ENCODE measurements at places on chromosomes 11 and 22. TPM values are rescaled to one million over a fixed set of nuclear protein-coding genes. Genes with fewer than 3 reads are reported as not detected.

DNA sequence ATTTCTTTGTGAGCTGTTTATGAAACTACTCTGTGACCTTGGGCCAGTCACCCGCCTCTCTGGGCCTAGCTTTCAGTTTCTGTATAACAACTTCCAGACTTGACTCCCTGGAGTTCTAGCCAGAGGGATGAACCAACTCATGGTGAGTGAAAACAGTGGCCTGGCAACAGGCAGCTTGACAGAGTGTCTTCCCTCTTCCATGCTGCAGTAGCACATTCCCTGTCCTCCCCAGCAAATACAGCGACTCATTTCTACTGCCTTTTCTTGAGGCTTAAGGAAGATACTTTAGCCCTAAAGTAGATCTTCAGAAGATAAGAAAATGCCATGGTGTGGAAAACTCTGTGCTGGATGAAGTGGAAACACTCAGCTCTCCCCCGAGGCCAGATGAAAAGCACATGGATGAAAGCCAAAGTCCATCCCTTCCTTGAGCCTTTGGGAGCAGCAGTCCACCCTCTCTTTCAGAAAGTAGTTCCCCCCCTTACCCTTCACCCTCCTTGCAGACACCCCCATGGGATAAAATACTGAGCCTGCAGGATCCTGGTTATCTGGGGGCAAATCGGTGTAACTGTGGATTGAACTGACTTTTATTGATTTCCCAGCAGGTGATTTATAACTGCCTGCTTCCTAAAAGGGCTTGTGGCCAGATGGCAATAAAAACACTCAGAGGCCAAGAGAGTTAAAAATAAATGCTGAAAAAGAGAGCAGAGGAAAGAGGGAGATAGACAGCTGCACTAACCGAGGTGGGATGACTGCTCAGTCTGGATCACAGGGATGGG, 24.1 kb downstream of the IRAG1 start:
- H3K36me3 ChIP-seq: no peaks in the 10 kb centered on the region
- DNase-seq: peak; percentile 61
- H3K4me1 ChIP-seq: no peaks in the 10 kb centered on the region

DNA sequence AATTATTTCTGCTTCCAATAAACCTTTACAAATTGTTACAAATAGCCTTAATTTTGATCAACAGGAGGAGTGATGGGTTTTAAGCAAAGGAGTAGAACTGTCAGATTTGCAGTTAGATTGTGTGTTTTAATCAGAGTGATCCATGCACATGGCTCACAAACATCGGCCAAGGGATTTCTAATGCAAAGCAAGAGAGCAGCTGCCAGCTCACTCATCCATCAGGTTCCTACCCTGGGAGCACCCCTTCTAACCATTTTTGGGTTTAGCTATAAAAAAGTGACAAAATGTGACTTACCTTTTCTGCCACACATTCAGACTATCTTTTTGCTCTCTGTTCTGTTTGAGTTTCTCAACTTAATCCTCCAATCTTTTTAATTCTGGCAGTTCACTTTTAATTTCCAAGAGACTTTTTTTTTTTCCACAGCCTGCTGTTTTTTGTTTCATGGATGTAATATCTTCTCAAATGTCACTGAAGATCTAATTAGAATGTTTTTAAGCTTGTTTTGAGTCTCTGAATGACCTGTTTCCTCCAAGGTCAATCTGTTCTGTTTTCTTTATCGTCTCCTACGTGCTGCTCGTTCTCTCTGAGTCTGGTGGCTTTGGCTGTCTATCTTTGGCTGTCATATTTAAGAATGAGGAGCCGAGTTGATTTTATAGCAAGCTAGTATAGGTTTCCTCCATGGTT, 6.0 kb downstream of the IZUMO1R start:
- no peaks in the 10 kb centered on the region for H3K36me3 ChIP-seq
- H3K27me3 ChIP-seq: no peaks in the 10 kb centered on the region
- H3K4me3 ChIP-seq: no peak overlapping the region

GVQW3 gene
- 0.99 TPM for total RNA-seq

- no peak for DNase-seq
- H3K36me3 ChIP-seq: no peaks in the 10 kb centered on the region
- no peak overlapping the region for H3K27ac ChIP-seq
These were observed 111.7 kb downstream of the CD44 start for GRCh38 chr11:35250621-35251020.

DNA sequence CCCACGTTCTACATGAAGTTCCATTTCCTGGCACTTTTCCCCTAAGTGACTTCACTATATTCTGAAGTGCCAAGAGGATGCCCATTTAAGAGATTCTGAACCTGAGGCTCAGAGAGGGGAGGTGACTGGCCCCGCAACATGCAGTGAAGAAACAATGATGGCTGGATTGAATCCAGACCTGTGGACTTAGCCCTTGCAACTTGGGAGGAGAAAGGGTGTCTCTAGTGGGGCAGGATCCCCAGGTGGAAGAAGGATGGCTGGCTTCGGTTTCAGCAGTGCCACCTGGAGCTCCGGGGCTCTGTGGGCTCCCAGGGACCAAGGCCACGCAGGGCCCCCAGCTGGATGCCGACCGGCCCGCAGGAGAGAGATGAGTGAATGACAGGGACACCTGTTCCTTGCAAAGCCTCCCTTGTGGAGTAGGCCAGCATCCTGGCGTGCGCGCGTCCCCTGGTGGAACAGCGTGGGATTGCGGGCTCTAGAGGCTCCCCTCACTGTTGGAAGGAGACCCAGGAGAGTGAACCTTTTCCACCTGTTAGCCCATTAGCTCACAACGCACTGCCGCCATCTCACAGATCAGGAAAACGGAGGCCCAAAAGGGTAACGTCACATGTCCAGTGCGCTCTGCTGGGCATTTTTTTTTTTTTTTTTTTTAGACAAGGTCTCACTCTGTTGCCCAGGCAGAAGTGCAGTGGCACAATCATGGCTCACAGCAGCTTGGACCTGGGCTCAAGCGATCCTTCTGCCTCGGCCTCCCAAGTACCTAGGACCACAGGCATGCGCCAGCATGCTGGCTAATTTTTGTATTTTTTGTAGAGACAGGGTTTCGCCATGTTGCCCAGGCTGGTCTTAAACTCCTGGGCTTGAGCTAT, 104.7 kb downstream of the KIAA1671 start:
- H3K4me3 ChIP-seq: no peak overlapping the region
- H3K4me1 ChIP-seq: peaks cover 19% of the 10 kb centered on the region
- H3K27ac ChIP-seq: no peak overlapping the region
- DNase-seq: peak; percentile 63
- no peaks in the 10 kb centered on the region for H3K36me3 ChIP-seq

DNA sequence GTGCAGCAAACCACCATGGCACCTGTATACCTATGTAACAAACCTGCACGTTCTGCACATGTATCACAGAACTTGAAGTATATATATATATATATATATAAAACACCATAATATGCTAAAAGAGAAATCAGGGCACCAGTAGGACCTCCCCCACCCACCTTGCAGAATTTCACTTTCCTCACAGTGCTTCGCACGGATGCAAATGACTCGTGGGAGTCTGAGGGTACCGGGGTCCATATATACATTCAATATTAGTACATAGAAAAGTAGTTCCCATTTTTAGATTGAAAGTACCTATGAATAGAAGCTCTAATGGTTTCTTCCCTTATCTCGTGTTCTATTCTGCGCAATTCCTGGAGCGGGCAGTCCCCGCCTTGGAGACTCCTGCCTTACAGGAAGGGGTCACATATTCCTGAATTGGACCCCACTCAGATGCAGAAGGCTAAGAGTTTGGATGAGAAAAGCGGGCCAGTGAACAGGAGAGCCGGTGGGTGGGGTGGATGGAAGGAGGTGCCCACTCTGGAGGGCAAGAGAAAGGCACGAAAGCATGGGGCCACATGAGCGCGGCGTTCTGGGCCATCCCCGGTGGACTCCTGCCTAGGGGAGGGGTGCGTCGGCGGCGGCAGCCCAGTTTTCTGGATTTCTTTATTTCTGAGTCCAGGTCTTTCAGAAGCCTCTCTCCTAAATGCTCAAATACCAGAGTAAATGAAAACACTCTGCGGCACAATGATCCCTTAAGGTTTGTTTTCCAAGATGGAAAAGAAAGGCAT, 136.3 kb downstream of the ETS1 start:
- H3K27ac ChIP-seq: no peak overlapping the region
- DNase-seq: no peak
- H3K36me3 ChIP-seq: no peaks in the 10 kb centered on the region
- H3K27me3 ChIP-seq: no peaks in the 10 kb centered on the region

LMNTD2 gene
- total RNA-seq: 1.8 TPM

DNA sequence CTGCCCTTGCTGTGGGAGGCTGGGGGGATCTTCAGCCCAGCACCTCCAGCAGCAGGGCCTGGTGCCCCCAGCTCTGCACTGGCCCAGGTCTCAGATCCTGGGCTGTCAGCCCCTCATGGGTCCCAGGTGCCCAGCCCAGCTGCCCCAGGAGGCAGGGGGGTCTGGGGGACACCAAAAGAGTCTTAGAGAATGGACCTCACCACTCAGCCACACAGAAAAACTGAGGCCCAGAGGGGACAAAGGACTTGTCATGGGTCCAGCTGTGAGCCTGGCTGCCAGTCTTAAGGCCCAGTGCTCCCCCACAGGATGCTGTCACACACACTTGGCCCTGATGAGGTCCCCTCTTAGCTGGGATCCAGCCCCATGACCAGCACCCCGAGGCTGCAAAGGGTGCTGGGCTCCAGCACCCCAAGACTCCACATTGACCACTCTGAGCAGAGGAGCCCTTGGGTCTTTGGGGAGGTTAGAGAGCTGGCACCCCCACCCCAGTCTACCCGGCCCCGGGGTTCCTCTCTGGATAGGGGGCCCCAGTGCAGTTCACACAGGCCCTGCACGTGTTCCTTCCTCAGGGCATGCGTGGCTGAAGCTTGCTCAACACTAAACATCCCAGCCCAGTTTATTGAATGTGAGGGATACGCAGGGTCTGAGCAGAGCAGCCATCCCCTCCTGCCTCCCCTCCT, 54.4 kb downstream of the IGLL5 start:
- H3K4me3 ChIP-seq: no peak overlapping the region
- no peaks in the 10 kb centered on the region for H3K4me1 ChIP-seq
- no peaks in the 10 kb centered on the region for H3K36me3 ChIP-seq
- peaks cover under 1% of the 10 kb centered on the region for H3K27me3 ChIP-seq
- no peak overlapping the region for H3K27ac ChIP-seq

DNA sequence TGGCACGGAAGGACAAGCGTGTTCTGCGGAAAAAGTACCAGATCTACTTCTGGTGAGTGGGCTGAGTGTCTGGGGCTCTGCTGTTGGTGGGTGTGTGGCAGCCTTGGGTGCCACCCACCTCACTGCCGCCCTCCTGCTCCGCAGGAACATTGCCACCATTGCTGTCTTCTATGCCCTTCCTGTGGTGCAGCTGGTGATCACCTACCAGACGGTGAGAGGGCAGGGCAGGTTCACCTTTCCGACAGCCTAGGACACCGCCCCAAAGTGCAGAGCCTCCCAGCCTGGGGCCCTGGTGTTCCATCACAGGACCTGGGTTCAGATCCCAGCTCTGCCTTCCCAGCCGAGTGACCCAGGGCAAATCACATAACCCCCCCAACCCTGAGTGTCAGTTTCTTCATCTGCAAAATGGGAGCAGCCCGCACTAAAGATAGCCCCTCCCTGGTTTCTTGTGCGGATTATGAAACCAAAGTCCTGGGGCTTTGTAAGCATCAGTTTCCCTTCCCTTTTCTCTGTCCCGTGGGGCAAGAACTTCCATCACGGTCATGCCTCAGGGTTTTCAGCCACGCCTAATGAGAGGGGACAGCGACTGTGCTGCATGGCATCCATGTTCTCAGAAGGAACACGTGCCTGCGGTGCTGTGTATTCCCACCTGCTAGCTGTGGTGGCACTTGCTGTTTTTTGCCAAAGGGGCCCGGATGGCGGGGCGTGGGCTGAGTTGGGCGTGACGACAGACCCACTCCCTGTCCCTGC, 9.8 kb upstream of the TAGLN start:
- peaks cover 33% of the 10 kb centered on the region for H3K36me3 ChIP-seq
- DNase-seq: no peak
- H3K4me3 ChIP-seq: no peak overlapping the region
- no peaks in the 10 kb centered on the region for H3K27me3 ChIP-seq
- no peak overlapping the region for H3K27ac ChIP-seq

DNA sequence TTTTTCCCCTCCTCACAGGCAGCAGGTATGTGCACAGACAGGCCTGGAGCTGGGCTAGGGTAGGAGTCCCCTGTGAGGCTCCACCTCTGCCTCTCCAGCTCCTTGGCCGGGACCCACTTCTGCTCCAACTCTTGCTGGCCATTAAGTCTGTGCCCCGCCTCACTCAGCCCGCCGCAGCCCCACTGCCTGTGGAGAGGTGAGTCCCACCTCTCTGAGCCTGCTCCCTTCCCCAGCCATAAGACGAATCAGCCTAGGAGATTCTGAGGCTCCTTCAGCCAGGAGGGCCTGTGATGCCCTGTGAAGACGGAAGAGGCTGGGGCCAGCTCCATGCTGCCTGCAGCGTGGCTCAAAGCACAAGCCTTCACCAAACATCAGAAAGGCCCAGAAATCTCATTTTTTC, 23.0 kb downstream of the TSKU start:
- H3K4me1 ChIP-seq: peaks cover 3% of the 10 kb centered on the region
- H3K4me3 ChIP-seq: no peak overlapping the region
- DNase-seq: no peak
- no peak overlapping the region for H3K27ac ChIP-seq

DNA sequence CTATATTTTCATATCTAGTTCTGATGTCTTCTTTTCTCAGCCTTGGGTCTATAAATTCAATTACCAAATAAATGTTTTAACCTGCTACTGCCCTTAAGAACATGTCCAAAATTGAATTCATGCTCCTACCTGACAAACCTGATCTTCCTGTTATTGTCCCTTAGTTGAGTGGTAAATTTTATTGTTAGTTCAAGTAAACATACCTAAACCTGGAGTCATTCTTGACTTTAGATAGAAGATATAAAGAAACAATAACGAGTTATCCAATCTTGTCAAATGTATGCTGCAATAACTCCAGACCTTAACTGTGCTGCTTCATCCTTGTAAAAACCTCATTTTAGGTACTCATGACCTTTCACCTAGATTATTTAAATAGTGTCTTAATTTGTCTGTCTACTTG, 34.6 kb upstream of the SC5D start:
- no peak overlapping the region for H3K4me3 ChIP-seq
- H3K4me1 ChIP-seq: no peaks in the 10 kb centered on the region
- H3K27ac ChIP-seq: no peak overlapping the region
- peaks cover 2% of the 10 kb centered on the region for H3K27me3 ChIP-seq
- DNase-seq: no peak
- H3K36me3 ChIP-seq: no peaks in the 10 kb centered on the region

GRCh38 chr11:72411623-72412419, 22.5 kb downstream of the CLPB start:
- H3K36me3 ChIP-seq: no peaks in the 10 kb centered on the region
- no peaks in the 10 kb centered on the region for H3K27me3 ChIP-seq
- no peak overlapping the region for H3K4me3 ChIP-seq
- no peak overlapping the region for H3K27ac ChIP-seq
- DNase-seq: no peak

DNA sequence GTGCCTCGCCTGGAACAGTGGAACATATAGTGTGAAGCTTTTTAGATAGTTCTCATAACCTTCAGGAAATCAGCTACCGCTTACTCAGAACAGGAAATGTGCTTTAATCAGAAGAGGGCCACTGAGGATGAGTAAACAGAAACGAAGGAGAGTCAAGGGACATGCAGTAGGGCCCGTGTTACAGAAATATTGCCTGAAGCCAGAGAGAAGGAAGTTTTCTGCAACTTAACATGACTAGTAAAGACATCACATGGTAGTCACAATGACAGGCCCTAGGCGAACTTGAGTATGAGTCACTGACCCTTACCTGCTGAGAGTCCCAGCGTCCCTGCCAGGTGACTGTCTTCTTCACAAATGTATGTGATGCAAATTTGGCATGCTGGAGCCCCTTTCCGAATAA, 39.4 kb downstream of the CARD18 start:
- H3K27ac ChIP-seq: peak overlapping the region; percentile 32
- H3K27me3 ChIP-seq: no peaks in the 10 kb centered on the region
- no peak overlapping the region for H3K4me3 ChIP-seq
